Coronary artery (tissue), 2 donors: ENCODE measurements at places on chromosomes 7 and 10.
A peak's percentile ranks its signal among the peaks of the same experiment; 100 is the strongest.

- no peak for DNase-seq
Measured at GRCh38 chr10:108783897-108784296, 1139.4 kb downstream of the XPNPEP1 start.

GRCh38 chr7:134254311-134254710, 62.4 kb downstream of the SLC35B4 start:
- DNase-seq: no peak

GRCh38 chr10:69639291-69640195, 9.5 kb downstream of the FAM241B start:
- DNase-seq: peak; percentile 71

- DNase-seq: no peak
Measured at GRCh38 chr10:55051515-55051914, 250.5 kb upstream of the PCDH15 start.

DNA sequence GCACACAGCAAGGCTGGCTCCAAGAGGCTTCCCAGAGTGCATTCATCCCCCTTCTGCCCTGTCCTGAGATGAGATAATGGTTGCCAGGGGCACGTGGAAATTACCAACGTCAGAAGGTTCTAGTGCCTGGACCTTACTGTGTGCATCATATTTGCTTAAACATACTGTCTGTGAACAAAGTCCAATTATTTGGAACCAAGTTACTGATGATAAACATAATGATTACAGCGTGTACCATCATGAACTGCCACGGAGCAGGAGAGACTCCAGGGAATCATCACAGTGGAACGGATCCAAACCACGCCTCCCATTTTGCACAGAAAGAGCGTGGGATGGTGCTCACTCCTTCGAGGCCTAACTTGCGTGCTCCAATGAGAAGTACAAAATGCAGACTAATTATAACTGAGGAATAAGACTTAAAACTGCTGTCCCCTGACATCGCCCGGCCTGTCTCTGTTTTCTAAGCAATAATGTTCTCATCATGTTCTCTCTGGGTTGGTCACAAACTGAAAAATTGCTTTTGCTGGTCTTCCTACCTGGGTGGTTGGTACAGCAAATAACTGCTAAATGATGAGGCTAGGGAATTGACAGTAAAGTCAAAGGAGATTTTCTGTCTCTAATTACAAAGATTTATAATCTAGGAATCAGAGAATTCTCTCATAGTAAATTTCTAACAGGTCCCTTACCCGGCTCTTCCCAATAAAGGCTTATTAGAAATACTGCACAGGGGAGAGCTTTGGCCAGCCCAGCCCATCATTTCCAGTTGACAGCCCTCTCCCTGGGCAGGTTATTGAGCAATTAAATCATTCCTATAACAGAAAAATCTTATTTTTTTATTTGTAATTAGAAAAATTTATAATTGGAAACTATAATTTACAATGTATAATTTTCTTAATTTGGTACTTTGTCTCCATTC, 182.2 kb downstream of the CAMK1D start:
- no peak for DNase-seq

DNA sequence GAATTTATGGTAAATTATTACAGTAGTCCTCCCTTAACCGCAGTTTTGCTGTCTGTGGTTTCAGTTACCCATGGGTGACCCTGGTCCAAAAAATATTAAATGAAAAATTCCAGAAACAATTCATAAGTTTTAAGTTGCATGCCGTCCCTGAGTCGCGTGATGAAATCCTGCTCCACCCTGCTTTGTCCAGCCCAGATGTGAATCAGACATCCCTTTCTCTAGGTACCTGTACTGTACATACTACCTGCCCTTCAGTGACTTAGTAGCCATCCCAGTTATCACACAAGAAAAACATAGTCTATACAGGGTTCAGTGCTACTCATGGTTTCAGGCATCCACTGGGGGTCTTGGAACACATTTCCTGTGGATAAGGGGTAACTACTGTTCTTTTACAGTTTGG, 20.5 kb upstream of the RHEB start:
- DNase-seq: no peak

GRCh38 chr7:36863901-36864701, 139.8 kb upstream of the AOAH start:
- DNase-seq: no peak

GRCh38 chr7:101200504-101200861, 353 bp downstream of the MOGAT3 start:
- no peak for DNase-seq

DNA sequence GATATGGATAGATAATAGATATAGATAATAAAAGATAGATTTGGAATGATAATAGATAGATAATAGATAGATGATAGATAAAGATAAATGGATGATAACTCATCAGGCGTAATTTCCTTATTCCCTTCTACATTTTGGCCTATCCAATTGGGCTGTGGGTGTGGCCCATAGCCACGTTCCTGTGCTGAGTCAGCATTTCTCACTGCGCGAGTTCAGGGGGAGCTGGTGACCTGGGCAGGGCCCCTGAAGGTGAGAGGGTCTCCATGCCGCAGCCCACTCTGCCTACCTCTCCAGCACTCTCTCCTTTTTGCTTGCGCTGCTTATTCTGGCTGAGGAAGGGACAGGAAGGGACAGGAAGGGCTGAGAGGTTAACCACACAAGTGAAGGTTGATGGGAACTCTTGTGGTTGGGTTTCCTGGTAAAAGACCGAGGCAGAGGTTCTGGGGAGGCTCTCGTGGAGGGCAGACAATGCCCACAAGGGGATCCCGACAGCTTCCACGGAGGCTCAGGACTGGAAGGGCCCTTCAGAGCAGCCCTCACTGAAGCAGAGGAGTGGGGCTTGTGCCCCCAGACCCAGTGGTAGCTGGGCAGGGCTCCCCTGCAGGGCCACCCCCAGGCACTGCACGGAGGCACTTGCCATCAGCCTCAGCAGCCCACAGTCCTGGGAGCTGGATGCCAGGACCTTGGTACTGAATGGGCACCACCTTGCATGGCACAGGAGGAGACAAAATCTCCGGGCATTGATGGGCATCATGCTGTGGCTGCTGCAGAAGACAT, 247.3 kb upstream of the PITRM1 start:
- DNase-seq: no peak

DNA sequence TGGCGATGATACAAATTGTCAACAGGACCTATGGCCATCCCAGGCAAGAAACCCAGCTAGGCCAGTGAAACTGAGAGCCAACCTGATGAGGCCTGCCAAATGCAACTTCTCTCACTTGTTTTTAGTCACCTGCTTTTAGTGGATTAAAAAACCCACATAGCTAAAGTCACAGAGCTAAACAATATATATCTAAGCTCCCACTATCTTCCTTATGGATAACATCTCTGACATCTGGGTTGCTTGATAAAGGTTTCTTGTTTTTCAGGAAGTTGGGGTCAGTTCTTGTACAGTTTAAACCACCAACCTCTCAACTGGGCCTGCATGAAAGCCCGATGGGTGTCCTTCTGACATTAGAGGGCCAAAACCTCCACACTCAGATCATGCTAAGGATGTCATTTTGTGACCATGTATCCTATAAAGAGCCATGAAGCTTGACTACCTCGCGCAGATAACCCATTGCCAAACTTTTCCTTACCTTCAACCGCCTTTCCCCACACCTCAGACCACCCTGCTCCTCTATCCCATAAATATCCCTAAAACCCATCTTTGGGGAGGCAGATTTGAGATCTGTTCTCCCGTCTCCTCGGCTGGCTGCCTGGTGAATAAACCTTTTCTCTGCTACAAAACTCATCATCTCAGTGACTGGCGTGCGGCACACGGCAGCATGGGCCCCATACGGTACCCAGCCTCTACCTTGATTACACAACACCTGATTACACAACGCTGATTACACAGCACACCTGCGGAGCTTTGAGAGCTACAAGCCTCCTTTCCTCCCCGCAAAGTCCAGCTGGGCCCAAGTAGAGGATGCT, 797 bp upstream of the STMP1 start:
- no peak for DNase-seq

DNA sequence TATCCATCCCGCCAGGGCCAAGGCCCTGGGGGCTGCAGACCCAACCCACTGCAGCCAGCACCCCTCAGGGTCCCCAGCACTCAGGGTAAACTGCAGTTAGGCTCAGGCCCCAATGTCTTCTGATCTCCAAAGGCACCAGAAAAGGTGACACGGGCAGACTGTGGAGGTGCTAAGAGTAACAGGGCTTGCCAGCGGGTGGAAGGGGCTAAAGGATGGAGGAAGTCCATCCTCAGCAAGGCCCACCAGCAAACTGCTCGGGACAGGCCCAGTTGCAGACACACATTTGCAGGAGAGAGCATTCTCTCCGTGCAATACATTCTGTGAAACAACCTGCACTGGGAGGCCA, 95.6 kb upstream of the DDC start:
- DNase-seq: peak; percentile 12

DNA sequence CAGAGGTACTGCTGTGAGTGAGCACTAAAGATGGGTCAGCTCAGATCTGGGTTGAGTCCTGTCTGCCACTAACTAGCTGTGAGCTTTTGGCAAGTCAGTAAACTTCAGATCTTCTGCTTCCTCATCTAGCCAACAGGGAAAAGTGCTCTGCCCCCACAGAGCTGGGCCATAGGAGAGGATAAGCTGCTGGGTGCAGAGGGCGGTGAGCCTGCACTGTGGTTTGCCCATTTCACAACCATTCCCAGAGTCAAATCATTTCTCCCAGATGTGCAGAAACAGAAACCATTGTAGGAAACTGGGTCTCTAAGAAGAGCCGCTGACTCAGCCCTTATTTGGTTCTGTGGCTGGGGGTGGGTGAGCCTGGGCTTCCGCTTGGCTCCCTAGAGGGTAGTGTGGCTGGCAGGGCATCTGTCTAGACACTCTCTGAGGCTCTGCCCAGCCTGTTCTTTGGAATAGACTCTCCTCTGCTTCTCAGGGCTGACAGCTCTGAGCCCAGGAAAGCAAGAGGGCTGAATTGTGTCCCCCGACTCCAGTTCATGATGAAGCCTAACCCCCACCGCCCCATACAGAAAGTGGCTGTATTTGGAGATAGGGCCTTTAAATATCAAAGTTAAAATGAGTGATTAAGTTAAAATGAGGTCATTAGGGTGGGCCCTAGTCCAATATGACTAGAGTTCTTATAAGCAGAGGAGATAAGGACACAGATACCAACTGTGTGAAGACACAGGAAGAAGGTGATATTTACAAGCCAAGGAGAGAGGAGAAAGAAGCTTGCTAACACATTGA, 29.5 kb upstream of the ARHGAP22 start:
- peak; percentile 76 for DNase-seq

GRCh38 chr7:73833251-73833919, 2.6 kb downstream of the CLDN4 start:
- no peak for DNase-seq

DNA sequence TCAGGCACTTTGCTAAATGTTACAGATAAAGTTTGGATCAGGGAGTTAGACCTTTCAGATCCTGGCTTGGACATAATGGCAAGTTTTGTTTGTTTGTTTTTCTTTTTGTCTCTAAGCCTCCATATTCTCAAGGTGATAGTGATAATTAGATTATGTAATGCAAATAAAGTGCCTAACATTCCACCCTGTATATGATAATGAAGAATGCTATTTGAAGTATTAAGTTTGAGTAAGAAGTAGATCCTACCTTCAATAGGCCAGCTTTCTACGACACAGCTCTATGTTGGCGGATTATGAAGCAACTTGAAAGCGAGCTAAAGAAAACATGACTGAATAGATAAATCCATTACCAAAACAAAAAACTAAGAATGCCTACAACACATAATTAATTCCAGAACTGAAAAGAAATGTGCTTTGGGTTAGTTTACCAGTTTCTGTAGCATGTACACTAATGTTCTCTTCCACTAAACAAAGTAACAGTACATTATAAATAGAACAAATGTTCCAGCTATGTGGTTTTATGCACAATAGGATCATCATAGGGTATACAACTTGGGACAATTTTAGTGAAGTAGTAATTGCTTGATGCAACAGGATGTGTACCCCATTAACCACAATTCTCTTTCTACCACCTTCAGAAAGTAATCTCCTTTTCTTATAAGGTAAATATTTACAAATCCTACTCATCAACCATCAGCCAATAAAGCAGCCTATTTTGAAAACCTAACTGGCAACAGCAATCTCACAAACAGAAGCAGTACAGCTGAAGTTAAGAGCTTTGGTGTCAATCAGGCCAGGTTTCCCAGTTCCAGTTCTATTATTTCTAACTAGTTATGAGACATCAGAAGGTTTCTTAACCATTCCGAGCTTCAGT, 1.5 kb downstream of the SEM1 start:
- DNase-seq: no peak

- peak; percentile 91 for DNase-seq
Measured at GRCh38 chr7:47453093-47454061, 128.5 kb downstream of the TNS3 start.

DNA sequence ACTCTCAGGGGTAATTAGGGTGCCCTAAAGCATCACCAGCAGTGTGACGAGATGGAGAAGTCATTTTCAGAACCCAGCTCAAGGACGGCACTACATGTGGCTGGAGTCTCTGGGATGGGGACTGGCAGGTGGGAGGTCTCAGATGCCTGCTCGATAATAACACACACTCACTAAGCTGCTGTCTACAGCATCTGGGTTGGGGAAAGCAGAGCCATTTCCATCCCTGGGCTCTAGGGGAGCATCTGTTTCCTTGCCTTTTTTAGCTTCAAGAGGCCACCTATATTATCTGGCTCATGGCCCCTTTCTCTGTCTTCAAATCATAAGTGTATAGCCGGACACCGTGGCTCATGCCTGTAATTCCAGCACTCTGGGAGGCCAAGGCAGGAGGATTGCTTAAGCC, 79.6 kb downstream of the SH3PXD2A start:
- DNase-seq: no peak

DNA sequence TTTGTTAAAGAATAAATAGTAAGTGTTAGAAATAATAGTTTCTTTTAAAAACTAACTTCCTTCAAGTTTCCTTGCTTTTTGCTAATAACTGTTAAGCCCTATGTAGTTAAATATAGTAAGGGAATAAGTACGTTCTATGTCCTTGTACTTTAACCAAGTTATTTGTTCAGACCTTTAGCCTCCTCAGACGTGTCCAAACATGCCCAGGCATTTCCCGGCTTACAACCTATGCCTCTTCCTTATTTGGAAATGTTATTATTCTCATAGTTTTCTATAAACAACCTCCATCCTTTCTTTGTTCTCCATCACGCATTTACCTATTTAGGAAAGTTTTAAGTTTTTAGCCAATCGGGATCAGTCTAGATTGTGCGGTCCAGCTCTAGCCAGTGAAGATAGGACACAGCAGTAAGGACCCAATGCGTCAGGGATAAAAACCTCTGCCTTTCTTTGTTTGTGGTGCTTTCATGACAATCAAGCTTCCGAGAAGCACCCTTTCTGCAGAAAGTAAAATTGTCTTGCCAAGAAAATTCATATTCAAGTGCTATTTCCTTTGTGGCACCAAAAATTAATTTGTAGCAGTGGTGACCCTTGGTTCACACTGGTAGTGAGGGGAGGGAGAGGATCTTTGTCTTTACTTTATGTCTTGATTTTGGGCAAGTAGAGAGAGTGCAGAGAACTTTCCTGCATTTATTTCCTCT, 851.3 kb upstream of the POM121L12 start:
- DNase-seq: no peak

GRCh38 chr7:73717991-73718405, 1.5 kb downstream of the STX1A start:
- no peak for DNase-seq

GRCh38 chr10:61791216-61791615, 110.3 kb upstream of the ARID5B start:
- no peak for DNase-seq

- DNase-seq: no peak
Measured at GRCh38 chr10:30215623-30216022, 133.5 kb downstream of the MTPAP start.

GRCh38 chr7:155166673-155167370, 96.7 kb downstream of the HTR5A start:
- no peak for DNase-seq

GRCh38 chr10:113907166-113907565, 52.7 kb downstream of the NHLRC2 start:
- no peak for DNase-seq
